ENCODE measurements at places on chromosomes 5 and 9.

DNA sequence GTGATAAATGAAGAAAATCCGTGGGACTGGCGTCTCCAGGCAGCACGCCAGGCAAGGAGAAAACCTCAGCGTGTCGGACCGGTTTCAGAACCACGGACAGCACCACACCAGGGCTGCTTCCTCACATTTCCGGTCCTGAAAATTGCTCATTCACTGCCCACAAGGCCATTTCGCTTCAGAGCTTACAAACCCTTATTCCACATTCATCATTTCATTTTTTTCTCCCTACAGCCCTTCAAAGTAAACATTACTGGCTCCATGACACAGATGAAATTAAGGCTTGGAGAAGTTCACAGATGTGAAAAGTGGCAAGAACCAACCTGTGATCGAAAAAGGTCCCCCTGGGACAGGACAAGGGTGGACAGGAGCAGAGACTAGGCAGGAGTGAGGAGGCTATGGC lies 1.5 kb upstream of the GPRIN1 start:
- DNase-seq: no peak

DNA sequence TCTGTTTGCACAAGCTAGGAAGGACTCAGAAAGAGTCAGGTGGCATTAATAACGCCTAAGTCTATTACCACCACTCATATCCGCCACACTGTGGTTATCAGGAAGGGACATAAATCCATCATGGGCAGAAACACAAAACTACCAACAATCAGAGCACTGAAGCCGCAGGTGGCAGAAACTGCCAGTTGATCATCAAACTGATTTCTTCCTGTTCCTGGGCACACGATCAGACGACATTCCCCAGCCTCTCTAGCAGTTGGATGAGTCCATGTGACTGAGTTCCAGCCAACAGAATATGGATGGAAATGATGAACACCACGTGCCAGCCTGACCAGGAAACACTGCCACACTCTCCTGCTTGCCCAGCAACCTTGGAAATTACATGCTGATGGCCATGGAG lies 181.7 kb downstream of the ELAVL2 start:
- no peak for DNase-seq

GRCh38 chr5:147396070-147396823 lies 113.6 kb downstream of the DPYSL3 start:
- DNase-seq: no peak

GRCh38 chr5:9156282-9156681 lies 389.6 kb downstream of the SEMA5A start:
- DNase-seq: peak; percentile 17

DNA sequence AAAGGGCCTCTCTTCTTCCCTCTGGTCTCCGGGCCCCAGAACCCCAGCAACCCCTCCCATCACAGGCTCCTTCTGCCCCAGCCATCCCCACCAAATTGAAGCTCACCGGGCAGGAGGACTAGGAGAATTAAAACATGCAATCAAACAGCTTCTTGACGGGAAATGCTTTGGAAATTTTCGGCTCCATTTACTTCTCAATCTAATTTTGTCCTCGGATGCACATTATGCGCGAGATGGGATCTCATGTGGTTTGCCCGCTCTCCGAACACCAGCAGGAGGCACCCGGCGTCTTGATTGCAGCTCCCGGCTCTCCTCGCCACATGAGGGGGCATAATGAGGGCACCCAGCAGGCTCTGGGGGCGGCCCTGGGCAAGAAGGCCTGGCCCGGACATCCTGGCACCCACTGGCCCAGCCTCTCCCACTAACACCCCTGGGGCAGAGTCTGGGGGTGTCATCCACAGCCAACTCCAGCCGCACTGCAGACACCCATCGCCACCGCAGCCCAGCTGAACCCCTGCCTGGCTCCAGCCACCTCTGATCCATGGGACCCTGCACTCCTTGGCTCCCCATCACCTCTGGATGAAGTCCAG lies 135.5 kb downstream of the PAX5 start:
- DNase-seq: no peak

- no peak for DNase-seq
These were observed 136.8 kb downstream of the CFAP90 start for GRCh38 chr5:7714119-7714518.

DNA sequence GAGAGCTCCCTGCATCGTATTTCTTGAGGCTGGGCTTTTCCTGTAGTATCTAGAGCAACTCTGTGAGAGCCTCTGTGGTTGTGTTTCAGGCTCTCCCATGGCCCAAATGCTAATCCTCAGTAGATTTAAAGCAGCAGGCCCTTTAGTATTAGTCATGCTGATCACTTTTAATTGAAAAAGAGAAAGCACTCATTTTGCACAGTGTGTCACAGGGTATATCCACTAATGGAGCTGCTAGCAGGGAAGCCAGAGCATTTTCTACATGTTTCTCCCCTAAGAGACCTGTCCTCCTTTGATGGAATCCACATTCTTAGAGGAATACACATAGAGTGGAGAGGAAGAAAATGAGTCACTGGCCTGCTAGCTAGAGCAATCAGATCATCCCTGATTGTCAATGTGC lies 348.5 kb downstream of the TMEM232 start:
- no peak for DNase-seq

GRCh38 chr5:93186076-93186682 lies 394.8 kb downstream of the NR2F1-AS1 start:
- no peak for DNase-seq

GRCh38 chr5:79759848-79760247 lies 70.2 kb downstream of the CMYA5 start:
- no peak for DNase-seq

GRCh38 chr5:7754997-7755596 lies 95.8 kb downstream of the CFAP90 start:
- DNase-seq: peak; percentile 32

DNA sequence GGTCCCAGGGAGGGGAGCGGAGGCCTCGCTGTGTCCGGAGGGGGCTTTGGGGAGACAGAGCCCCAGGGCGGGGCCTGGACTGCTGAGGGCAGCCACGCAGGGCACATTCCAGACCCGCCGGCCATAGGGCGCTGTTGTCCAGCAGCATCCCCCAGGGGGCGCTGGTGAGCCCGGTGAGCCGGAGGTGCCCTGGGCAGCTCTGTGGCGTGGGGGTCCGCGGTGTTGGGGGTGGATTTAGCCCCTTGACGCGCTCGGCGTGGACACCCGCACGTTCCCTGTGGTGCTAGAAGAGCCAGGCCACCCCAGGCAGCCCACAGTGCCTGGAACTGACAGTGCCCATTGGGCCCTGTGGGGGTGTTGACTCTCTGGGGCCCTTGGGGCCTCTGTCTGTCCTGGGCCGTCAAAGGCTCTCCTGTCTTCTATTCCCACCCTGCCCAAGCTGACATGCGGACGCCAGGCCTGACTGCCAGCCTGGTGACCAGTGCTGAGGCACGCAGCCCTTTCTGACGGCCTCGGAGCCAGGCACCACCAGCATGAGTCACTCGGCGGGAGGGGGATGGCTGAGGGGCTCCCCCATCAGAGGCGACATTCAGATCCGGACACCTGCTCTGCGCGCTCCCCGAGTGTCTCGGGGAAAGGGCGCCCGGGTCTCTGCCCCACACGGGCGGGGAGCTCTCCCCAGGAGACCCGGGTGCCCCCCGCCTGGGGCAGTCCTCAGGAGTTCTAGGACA lies 23.9 kb downstream of the TPPP start:
- DNase-seq: peak; percentile 89

GRCh38 chr9:2085716-2086115 lies 70.6 kb downstream of the SMARCA2 start:
- no peak for DNase-seq

DNA sequence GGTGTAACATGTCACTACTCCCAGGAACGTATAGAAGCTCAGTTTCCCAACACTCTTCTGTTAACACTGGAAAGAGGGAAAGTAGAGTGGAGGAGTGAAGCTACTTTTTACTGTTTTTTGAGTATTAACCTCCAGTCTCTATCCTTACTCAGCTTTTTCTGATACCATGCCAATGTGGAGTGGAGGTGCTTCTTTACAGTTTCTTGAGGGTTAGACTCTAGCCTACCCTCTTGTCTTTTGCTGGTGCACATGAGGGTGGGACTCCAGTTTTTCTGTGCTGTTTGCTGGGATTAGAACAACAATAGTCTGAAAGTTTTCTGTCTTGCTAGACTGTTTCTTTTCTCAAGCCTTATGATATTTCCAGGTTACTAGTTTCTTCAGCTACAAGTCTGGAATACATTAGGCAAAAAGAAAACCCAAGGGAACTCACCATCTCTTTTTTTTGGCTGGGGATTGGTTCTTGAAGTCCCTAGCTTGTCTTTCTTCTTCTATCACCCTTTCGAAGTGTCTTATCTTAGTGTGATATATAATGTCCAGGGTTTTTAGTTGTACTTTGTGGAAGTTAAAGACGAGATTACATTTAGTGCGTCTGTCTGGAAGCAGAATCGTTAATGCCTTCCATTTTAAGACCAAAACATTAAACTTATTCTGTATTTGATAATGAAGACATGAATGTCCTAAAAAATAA lies 35.9 kb downstream of the PRR16 start:
- no peak for DNase-seq

DNA sequence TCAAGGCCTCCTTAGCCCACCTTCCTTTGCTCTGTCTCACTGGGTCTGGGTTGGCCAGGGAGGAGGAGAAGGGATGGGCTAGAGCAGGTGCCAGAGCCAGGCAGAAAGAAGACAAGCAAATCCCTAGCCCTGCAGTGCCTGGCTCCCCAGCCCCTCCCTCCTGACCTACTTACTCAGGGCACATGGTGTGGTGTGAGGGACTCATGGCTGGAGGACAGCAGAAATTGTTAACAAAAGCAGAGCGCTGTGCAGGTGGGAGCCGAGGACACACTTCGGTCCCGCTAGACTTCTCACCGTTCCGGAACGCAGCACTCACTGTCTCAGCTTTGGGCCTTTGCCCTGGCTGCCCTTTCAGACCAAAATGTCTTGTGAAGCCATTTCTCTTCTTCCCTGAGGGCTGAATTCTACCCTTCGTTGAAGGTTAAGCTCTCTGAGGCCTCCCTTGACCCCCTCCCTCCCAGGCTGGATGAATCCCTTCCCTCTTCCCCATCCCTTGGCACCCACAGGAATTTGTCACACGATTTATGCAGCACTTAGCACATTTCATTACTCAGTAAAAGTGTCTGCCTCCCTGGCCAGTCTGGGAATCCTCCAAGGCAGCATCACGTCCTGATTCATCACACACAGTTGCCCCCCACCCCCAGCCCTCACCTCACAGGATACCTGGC lies 263.9 kb upstream of the TRPC7 start:
- no peak for DNase-seq
